ENCODE measurements at places on chromosomes 2 and 18.
A peak's percentile ranks its signal among the peaks of the same experiment; 100 is the strongest.

- DNase-seq, result no peak
These were observed 174.0 kb upstream of the NT5C1B start for GRCh38 chr2:18763338-18763737.

- no peak for DNase-seq
These were observed 19.2 kb upstream of the NMS start for GRCh38 chr2:100451092-100451491.

DNA sequence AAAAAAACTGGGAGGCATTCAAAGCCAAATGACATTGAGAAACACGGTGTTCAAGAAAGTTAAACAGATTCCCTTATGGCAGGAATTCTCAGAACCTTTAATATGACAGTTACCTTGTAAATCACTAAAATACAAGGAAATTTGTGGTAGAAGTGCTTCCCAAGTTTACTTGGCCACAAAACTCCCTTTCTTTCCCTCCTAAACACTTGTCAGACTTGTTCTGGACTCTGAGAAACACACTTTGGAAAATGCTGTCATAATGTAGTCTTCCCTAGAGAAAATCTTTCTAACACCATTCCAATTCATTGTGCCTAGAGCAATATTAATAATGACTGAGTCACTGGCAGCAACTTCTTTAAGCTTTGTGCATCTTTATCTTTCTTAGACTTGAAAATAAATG is 140.4 kb downstream of the ANKRD44 start:
- DNase-seq, result no peak

DNA sequence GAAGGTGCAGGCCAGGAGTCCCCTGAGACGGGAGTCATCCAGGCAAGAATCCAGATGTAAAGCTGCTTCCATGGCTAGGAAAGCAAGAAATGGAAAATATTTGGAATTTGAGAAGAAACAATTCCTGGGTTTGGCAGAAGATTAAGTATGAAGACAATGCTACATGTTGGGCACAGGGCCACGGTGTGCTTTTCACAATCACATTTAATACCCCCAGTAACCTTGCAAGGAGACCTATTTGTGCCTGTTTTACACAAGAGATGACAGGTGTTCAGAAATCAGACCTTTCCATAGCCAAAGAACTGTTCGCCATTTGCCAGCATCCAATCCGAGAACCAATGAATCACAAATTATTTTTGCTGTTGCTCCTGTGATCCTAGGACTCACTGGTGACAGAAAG is 50.5 kb downstream of the KCTD1 start:
- DNase-seq, result no peak

DNA sequence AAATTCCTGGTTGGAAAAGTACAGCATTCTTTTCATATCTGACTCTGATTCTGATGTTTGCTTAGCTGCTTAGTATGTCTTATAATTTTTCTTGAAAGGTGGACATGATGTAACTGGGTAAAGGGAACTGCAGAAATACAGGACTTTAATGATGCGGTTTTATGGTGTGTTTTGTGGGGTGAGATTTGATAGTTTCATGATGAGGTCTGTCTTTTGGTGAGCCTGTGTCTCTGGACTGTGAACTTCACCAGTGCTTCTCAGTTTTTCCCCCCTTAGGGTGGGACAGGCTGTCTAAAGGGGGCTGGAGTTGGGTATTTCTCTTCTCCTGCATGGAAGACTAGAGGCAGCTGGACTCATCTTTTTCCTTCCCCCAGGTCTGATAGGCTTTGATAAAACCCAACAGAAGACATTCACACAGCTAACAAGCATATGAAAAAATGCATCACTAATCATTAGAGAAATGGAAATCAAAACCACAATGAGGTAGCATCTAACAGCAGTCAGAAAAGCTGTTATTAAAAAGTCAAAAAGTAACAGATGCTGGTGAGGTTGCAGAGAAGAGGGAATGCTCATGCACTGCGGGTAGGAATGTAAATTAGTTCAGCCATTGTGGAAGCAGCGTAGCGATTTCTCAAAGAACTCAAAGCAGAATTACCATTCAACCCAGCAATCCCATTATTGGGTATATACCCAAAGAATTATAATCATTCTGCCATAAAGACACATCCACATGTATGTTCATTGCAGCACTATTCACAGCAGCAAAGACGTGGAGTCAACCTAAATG is 77.6 kb downstream of the EPC2 start:
- DNase-seq, result no peak

- no peak for DNase-seq
These were observed 31.9 kb downstream of the ABHD3 start for GRCh38 chr18:21672521-21673267.

DNA sequence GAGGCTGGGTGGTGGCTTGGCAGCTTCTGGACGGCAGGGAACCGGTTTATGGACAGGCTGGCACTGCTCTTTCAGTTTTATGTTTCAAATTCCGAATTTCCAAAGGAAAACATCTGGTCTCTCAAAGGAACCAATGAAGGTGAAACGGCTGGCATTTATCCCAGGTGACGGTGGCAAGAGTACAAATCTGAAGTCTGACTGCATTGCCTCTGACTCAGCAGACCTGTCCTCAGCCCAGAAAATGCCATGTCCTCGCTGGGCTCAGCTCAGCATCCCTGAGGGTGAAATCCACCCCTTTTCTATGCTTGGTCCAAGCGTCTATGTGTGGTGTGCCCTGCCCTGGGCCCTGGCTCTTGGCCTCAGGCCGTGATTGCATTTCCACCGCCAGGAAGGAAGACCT is 38.1 kb downstream of the NAPG start:
- DNase-seq, result no peak

- no peak for DNase-seq
These were observed 156.2 kb upstream of the NABP1 start for GRCh38 chr2:191521608-191522208.

DNA sequence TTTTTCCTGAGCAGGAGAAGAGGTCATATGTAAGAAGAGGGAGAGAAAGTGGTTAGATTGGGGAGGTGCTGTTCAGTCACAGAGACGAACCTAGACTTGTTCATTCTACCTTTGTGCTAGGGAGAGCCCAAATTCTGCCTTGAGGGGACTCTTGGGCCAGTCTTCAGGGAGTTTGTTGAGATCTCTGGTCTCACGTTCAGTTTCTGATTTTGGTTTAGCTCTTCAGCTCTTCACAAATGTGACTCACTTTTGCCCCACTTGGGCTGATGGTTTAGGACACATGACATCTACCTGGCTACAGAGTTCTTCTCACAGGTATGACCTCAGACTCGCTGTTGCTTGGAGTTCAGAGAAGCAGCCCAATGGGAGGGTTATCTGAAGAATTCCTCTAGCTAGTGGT is 49.2 kb upstream of the DARS1 start:
- no peak for DNase-seq

GRCh38 chr18:69998523-69998987 is 50.9 kb upstream of the CD226 start:
- DNase-seq, result no peak

DNA sequence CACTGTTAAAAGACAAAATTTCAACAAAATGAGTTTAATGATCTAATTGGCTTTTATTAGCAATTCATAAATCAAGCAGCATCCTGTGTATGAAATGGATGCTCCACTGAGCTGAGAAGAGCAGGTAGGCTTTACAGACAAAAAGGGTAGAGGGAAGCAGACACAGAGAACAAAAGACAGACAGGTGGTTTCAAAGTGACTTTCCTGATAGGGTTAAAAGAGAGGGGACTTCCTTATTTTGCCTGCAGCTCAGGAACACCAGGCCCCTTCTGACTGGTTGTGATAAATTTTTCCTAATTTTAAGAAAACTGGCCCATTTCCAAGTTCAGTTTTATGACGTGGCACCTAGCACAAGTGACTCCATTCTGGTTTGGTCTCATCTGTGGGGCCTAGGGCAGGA is 11.9 kb downstream of the TEX51 start:
- DNase-seq, result no peak

DNA sequence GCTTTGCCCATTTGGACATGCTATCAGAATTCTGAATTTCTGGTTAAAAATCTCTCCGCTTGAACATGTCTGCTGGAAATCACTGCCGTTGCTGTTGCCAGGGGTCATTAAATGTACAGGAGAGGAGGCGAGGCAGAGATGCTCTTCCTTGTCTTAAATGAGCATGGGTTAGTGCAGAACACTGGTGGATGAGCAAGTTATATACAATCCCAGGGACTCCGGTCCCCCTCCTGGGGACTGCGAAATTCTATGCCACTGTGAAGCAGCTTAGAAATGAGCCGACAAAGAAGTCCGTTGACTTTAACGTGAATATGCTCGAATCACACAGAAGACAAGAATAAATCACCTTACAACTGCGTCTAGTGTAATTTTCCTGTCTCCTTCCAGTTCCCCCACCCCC is 95.1 kb upstream of the KLHL14 start:
- no peak for DNase-seq

- no peak for DNase-seq
These were observed 1377.1 kb upstream of the PIK3C3 start for GRCh38 chr18:40577981-40578365.

GRCh38 chr2:80519699-80520291 is 215.2 kb upstream of the LRRTM1 start:
- DNase-seq, result no peak

DNA sequence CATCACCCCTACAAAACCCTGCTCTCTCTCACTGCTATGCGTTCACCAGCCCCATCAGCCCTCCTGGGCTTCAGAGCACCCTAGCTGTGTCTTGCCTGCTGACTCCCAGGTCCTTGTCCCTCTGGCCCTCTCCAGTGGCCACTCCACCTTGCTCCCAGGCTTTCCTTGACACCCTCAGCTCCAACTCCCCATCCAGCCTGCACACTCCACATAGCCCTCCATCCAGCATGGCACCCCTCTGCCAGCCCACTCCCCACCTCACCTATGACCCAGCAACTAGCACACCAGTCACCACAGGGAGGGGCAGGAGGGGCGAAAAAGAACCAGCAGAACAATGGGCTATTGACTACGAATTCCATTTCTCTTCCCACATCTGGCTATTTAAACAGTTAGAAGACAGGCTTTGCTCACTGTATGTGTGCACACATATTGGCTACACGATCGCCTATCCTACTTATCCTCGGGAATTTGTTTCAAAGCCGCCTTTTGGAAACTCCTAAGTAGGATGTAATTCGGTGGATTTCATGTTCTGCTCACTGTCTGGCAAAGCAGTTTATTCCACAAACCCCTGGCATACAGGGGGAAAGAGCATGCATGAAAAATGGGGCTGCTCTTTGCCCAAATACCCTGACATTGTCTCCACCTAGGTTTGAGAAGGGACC is 195.3 kb downstream of the SMAD2 start:
- DNase-seq, result peak; percentile 48

GRCh38 chr18:12282442-12283039 is 25.5 kb upstream of the TUBB6 start:
- DNase-seq, result no peak

DNA sequence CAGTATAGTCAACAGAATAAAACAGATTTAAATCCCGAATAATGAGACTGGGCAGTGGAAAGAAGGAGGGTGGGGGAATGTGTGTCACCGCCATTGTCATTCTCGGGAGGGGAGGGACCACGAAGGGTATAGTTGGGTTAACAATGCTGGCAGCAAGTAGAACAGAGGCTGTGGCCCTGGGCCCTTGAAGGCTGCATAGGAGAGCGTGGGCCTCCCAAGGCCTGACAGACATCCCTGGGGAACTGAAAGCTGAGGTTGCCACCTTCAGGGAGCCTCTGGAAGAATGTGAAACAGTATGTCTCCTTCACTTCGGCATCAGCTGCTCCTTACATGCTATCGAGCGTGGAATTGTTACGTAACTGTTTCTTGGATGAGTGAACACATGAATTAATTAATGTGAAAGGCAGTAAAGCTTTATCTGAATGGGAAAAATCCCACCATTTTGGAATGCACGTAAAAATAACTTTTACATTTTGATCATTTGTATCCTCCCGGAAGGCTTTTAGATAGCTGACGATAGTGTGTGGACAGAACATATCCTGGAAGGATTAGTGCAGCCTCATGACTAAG is 92.8 kb upstream of the TTC39C start:
- no peak for DNase-seq

DNA sequence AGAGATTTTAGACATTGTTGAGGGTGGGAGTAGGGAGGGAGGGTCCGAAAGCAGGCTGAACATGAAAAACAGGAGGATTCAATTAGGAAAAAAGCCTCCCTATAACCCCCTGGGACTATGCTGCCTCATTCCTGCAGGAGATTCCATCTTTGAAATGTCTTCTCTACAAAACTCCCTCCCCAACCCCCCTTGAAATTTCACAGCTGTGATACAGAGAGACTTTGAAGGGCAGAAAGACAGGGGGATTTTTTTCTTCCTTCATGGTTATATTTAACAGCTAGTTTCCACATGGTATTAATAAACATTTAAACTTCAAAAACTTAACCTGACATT is 57.6 kb downstream of the TRIB2 start:
- no peak for DNase-seq

- DNase-seq, result no peak
These were observed 252.4 kb downstream of the FSIP2 start for GRCh38 chr2:185990861-185991525.

All from suprapubic skin (tissue), 4 donors.